ENCODE measurements at places on chromosomes 7 and 10.

DNA sequence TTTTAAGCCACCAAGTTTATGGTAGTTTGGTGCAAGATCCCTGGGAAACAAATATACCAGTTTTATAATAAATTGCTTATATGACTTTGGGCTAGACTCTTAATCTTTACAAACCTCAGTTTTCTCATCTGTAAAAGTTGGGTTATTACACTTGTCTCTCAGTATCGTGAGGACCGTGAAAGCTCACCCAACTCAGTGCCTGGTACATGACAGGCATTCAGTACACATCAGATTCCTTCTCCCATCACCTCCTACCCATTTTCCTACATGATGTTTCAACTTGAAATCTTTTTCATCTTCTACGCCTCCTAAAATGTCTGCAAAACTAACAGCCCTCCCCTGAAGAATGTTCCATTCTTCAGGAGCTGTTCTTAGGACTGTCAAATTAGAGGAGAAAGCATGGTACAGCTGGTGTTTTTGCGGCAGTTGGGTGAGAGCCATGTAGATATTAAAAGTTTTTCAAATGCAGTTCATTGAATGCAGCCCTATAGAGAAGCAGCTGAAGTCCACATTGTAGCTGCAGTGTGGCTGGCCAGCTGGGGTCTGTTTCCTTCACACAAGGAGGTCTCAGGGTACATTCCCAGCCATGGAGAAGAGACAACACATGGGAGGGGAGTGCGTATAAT is 812.8 kb downstream of the LRMDA start:
- DNase-seq: no peak

DNA sequence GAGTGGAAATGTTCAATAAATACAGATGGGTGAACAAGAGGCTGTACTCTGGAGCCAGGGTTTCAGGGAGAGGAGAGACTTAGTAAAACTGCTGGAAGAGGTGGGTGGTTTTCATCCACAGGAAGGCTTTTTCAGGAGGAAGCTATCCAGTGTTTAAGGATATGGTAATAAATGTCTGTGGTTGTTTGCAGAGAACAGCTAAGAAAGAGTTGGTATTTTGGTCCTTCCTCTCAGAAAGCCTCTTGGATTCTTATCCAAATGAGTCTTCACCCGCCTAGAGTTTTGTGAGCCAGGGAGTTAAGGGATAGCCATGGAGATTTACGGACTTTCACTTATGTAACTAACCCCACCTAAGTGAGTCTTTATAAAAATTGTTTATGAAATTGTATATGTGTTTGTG is 95.7 kb downstream of the GNAI1 start:
- DNase-seq: no peak

- DNase-seq: no peak
Observed at GRCh38 chr7:50379539-50379938, 70.6 kb downstream of the FIGNL1 start.

- DNase-seq: no peak
Observed at GRCh38 chr7:107953924-107954303, 49.0 kb downstream of the LAMB1 start.

DNA sequence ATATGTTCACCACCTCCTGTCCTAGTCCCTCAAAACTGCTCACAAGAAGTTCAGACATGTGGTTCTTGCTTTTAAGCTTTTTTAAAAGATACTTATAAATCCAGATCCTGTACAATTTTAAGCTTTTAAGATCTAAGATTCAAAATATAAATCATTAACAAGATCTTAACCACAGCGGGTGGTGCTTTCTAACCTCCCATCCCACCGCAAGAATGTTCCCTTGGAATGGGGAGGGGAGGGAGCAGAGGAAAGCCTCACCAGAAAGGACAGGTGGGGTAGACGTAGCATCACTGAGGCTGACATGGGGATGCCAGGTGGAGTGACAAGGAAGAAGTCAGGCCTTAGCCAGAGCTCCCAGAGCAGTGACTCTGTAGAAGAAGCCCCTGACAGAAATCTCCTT is 133.5 kb downstream of the C1GALT1 start:
- no peak for DNase-seq

GRCh38 chr7:45687721-45688120 is 113.6 kb downstream of the ADCY1 start:
- no peak for DNase-seq
